Fibroblast of skin of left quadriceps (primary cell): ENCODE measurements at places on chromosomes 4 and X.

DNA sequence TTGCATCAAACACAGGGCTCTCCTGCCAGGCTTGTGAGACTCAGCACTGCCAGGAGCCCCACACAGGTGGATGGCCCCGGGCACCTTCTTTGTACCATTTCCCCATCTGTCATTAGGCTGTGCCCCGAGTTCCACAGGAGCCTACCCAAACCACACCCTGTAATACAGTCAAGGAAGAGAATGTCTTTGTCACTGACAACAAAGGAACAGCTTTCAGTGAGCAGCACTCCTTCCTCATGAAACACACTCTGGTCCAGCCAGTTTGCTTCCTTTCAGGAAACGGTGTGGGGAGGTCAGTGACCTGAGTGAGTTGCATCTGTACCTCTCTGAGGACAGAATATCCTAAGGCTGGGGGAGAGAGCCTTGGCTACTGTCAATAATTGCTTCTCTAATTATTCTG lies 53.7 kb downstream of the LNX1 start:
- DNase-seq = no peak

- no peak for DNase-seq
Observed at GRCh38 chr4:84837751-84838150, 128.7 kb downstream of the WDFY3 start.

DNA sequence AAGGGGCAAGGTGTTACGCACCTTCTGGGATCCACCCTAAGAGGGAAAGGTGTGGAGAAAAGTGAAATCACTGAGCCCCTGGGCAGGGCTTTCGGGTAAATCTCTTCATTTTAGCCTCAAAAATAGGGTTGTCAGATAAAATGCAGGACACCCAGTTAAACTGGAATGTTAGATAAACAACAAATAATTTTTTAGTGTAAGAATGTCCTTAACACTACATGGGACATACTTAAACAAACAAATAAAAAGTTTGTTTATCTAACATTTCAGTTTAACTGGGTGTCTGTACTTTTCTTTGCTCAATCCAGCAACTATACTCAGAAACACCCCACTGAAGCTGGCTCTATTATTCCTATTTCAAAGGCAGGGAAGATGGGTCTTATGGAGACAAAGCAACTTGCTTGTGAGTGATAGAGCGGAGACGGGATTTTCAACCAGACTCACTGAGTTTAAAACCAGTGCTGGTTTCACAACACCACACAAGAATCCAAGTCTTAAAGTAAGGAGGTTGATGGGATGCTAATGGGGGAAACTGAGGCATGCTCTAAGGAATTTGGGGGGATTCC lies 144.8 kb upstream of the RBPJ start:
- DNase-seq = no peak

GRCh38 chr4:163562496-163562895 lies 68.0 kb downstream of the TMA16 start:
- DNase-seq = no peak

DNA sequence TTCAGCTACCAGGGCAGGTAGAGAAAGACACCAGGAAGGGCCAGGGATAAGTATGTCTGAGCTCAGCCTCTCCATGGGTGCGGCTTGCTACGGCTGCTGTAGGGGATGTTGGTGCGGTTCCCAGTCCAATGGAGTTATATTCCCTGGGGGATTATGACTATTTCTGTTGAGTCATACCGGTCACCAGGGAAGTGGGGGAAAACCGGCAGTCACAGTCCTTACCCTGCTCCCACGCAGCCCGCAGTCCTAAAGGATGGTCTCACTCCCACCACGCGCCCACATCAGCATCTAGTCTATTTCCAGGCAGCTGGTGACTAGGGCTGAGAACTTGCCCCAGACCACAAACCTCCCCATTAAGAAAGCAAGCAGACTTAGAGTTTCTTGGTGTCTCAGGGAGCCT lies 191.6 kb downstream of the VEGFC start:
- no peak for DNase-seq

GRCh38 chrX:80098038-80098437 lies 83.5 kb downstream of the TBX22 start:
- no peak for DNase-seq
